ENCODE measurements at places on chromosomes 6 and 20.

- no peak for DNase-seq
These were observed 419.5 kb downstream of the CD83 start for GRCh38 chr6:14537030-14537429.

DNA sequence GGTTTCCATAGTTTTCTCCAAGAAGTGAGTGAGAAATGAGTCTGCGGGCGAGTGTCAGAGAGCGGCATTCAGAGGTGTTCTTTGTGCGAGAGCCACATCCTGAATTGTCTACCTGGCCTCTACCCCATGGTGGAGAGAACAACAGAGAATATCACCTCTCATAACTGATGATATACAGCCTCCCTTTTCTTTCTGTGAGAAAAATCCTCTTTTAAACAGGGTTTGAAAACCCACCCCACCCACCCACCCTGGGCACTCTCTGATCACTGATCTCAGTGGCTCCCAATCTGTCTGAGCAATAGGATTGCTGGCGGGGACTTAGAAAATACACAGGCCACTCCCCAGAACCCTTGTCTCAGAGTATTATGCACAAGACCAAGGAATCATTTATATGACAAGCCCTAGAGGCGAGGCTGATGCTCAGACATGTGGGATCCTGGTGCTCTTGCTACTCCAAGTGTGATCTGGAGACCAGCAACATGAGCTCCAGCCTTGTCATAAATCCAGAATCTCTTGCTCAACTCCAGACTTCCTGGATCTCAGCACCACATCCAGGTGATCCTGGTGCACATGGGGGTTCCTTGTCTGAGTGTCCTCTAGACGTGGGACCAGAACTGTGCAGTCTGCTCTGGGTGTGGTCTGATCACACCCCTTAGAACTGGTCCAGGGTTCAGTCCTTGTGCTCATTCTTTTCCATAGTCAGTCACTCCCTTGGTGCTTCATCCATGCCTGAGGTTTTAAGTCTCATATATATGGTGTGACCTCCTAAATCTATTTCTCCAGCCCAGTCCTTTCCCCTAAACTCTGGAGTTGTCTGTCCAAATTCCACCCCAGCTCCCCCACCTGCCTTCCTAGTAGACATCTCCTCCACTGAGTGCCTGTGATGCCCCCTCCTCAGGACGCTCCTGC lies 5.3 kb downstream of the HLA-B start:
- no peak for DNase-seq

GRCh38 chr6:137944793-137945498 lies 77.9 kb downstream of the TNFAIP3 start:
- no peak for DNase-seq

DNA sequence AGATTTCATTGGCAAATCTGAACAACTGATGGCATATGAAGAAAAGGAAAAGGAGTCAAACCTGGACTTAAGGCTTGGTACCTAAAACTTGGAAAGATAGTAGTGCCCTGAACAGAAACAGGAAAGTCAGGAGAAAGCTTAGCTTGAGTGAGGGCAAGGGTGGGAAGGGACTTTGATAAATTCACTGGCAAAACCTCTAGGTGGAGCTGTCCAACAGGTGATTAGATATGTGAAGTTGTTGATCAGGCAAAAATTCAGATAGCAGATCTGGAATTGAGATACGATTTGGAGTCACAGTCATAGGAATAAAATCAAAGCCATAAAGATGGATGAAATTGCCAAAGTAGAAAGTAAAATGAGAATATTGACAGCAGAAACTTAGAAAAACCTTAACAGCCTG lies 16.1 kb upstream of the ZNF292 start:
- no peak for DNase-seq

All from stimulated activated CD4-positive, alpha-beta T cell treated with anti-CD3 and anti-CD28 coated beads, Interleukin-12 subunit alpha, Interleukin-12 subunit beta, amount 100 ng/mL, for 48 hours (primary cell).